Nasal cavity respiratory epithelium epithelial cell of viscerocranial mucosa (primary cell): ENCODE measurements at places on chromosomes 1 and 21. TPM values are rescaled to one million over a fixed set of nuclear protein-coding genes. Genes with fewer than 3 reads are reported as not detected.

The TLR5 gene
- 0.34 and 7.9 TPM in 2 replicates for total RNA-seq

The SLC22A15 gene
- 34.2 and 38.5 TPM in 2 replicates for total RNA-seq

The NKAIN1 gene
- 0.07 TPM in 1 of 2 replicates, not detected in the other for total RNA-seq

The VHLL gene
- total RNA-seq: 0.57 TPM in 1 of 2 replicates, not detected in the other
